ENCODE measurements at places on chromosomes 5 and 9.

DNA sequence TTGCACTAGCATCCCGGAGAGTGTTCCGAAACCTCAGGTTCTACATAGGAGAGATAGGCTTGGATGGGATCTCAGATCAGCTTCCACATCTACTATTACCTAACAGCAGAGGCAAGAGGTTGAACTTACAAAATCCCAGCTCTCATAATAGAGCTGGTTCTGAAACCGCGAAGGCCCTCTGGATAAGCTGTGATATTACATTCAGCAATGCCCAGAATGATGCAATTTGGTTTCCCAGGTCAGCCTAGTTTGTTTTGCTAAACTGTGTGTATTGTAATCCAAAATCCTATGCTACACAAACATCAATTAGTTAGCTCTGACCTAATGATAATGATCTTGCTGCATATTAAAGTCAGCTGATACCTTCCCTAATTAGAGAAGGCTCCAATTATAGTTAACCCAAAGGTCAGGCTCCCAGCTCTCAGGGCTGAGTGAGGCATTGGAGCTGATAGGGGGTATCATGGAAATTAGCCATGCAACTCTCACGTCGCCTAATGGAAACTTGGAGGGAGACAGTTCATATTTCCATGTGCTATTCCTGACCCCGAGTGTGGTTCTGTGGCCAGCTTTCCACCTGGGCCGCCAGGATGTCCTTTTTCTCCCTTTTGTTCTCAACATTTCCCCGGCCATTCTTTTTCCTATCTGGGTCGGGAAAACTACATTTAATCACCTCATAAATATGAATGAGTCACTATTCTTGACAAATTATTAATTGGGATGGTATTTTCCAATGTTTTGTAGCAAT is 278.4 kb upstream of the IRX1 start:
- no peak for DNase-seq

GRCh38 chr5:36305571-36306326 is 4.0 kb upstream of the RANBP3L start:
- no peak for DNase-seq

- DNase-seq = no peak
Observed at GRCh38 chr5:176624142-176624541, 6.2 kb downstream of the SNCB start.

DNA sequence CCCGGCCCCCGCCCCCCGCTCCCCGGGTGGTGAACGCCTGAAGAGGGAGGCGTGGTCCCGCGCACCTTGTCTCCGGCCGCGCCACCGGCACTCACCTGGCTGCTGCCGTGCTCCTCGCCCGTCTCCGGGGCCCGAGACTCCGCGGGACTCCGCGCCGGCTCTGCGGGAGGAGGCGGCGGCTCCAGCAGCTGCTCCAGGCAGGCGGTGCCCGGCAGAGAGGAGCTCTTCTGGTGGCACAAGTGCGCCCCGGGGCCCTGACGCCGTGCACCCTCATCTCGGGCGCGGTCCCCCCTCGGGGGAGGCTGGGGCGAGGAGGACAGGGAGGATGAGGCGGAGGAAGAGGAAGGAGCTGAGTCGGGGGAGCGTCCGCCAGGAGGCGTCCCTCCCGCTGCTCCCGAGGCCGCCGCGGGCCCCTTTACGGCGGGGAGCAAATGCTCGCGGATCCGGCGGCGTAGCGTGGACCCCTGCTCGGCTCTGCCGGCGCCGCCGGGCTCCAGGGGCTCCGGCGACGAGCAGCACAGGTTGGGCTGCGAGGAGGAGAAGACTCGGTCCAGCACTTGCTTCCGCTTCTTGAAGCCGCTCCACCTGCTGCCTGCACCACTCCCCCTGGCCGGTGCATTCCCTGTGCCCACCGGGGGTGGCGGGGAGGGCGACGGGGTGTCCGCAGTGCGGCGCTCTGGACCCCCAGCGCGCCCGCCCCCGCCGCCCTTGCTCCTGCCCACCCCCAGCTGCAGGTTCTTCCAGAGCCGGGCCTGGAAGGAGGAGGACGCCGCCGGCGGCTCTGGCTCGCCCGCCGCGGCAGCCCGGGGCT is 928 bp downstream of the MCTP1 start:
- DNase-seq = peak; percentile 13

GRCh38 chr9:5429873-5430564 is 7.7 kb downstream of the PLGRKT start:
- DNase-seq = no peak

DNA sequence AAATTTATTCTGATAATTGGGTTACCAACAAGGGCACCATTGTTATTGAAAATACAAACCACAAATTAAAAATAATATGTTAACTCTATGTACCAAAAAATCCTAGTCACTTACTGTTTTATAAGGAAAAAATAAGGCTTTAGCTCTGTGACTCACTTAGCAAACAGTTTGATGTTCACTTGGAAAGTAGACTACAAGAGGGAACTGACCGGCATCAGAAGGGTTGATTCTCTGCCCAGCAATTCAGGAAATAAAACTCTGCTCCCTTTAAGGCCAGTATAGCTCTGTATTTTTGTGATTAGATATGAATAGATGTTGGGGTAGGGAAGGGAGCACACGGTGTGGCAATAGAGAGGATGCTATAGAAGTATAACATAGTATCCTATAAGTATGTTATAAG is 671.3 kb downstream of the LRRC70 start:
- no peak for DNase-seq

Data from stimulated activated CD8-positive, alpha-beta memory T cell treated with anti-CD3 and anti-CD28 coated beads, Interleukin-2, amount 100 ng/mL, for 48 hours (primary cell).